Effector CD8-positive, alpha-beta T cell (primary cell): ENCODE measurements at places on chromosomes 7 and 10.

DNA sequence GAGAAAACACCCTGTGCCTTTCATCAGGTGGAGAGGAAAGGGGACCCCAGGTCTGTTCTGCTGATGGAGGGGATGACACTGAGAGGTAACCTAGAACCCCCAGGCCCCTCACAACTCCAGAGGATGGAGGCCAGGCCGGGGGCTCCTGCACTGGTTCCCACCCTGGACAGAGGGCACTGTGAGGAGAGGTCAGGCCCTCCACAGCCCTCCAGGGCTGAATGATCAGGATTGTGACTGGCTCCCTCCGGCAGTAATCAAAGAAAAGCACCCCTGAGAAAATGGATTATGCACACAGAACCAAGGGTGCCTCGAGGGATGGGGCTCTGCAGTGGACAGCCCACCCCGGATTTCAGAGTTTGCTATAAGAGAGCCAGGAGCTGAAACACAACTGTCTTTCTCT is 502.8 kb downstream of the TCERG1L start:
- no peak for DNase-seq

DNA sequence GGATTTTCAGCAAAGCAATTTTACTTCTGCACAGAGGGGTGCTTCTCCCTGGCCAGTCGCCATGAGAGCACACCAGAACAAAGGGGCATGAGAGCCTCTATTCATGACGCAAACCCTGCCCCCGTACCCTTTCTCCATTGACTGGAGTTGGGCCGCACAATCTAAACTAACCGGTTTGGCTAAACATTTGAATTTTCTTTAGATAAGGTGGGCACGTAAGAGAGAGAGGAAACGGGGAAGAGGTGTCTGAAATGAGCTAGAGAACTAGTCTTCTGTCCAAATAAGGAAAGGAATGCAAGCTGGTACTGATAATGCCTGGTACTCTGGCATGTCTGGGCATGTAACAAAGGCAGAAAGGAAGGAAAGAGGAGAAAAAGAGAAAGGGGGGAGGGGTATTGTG is 13.2 kb upstream of the SCIN start:
- no peak for DNase-seq

DNA sequence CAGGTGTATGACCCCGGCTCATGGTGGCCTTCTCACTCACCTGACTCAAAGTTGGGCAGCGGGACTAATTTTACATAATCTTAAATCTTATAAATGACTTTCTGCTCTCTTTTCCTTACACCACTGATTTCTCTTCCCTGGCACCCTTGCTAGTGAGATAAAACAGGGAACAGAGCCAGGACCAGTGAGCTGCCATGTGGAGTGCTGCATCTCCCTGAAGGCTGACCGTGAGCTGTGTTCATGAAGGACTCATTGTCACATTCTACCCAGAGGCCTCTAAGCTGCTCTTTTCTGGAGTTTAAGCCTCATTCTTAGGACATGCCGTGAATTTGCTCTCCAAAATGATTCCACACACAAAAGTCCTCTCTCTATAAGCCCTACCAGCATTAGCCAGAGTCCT is 762.3 kb downstream of the AUTS2 start:
- no peak for DNase-seq

- no peak for DNase-seq
These were observed 18.8 kb upstream of the VWA2 start for GRCh38 chr10:114220281-114220680.

DNA sequence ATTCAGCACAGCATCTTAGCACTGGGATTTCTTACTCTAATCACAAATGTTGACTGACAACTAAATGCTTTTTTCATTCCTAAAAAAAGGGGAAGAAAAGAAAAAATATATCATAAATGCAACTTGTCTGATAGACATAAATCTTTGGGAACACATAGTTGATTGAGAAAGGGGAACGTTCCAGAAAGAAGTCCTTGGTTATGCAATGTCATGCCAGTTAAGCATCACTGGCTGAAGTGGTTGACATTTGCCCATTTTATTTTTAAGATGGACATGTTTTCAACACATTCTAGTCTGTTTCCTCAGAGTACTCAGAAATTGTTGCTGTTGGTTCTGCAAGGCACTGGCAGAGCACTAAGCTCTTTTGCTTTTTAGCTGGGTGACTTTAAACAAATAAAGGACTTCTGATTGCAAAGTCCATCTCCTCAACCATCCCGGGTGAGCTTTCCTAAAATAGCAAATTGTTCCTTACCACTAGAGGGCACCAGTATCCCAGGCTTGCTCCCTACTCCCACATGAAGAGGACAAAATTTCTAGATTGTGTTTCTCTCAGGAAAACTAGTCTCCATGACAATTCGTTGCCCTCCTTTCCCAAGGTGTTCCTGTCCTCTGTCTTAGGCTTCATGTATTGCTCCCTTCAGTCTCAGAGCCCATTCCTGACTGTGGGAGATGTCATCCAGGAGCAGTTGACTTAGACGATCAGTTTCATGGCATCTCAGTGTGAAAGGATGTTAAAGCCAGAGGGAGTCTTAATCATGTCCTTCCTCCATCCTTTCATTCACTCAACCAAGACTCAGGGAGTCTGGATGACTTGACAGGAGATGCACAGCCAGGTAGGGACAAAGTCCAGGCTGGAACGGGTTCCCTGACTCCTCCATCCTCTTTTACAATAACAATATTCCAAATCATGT is 23.9 kb downstream of the OPALIN start:
- no peak for DNase-seq

DNA sequence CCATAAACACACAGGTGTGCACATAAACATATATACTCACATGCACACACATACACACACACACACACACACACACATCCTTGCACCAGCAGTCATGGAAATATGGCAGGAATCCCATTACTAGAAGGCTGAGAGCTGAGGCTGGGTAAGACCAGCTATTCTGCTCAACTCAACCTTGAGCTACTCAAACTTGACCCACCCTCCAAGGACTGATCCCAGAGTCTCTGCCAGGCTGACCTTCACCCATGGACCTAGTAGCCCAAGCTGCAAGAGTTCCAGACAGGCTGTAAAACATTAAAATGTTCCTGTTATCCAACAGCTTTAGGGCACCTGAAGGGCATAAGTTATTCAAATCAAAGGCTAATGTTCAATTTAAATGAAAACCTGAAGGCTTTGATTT is 134.6 kb downstream of the FRMD4A start:
- no peak for DNase-seq
